ENCODE measurements at places on chromosomes 12 and 14. TPM values are rescaled to one million over a fixed set of nuclear protein-coding genes. Genes with fewer than 3 reads are reported as not detected.

- DNase-seq = no peak
Measured at GRCh38 chr14:22040781-22041125, 367.1 kb upstream of the OR4E1 start.

- peak; percentile 99 for DNase-seq
Measured at GRCh38 chr14:51396222-51396815, 156.3 kb downstream of the TMX1 start.

DNA sequence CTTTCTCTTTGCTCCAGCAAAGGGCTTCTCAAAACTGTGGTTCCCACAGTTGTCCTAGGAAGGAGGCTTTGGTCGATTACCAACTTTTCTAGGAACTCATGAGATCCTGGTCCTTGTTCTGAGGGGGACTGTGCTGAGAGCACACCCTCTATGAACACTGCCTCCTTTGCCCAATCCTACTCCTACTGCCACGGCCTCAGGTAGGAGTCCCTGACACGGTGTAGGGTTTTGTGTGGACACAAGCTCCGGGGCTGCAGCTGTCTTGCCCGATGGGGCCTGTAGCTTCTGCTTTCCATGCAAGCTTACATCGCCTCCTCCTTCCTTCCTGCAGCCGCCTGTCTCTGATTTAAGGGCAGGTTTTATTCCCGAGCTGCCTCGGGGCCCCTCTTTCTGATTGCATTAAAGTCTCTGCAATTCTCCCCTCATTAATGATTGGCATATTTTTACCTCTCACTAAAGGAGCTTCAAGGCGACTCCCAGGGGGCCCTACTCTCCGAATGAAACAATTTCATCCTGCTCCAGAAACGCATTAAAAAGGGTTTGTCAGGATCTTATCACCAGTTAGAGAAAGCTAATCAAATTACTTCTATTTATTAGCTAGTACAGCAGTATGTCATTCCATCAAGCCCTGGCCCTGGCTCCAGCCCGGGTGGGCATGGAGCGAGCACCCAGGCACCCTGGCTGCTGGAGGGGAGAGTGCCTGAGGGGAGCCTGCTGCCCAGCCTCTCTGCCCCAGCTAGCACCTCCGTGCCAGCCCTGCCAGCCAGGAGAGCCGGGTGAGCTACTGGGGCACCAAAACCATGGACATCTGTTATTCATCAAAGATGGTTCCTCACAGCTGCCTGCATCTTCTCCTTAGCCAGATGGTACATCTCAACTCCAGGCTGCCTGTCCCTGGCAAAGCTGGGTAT, 38.0 kb upstream of the ESRRB start:
- DNase-seq = no peak

GRCh38 chr12:13024531-13024916, 19.7 kb upstream of the FAM234B start:
- no peak for DNase-seq

TBX3 gene
- 2.4 TPM for total RNA-seq

CORO1C gene
- total RNA-seq = 131 TPM

DNAI7 gene
- 0.28 TPM for total RNA-seq

- DNase-seq = no peak
Measured at GRCh38 chr14:99175331-99176155, 96.5 kb downstream of the BCL11B start.

SERPINA10 gene
- total RNA-seq = not detected

GRCh38 chr12:49296034-49296835, 1.3 kb downstream of the PRPH start:
- peak; percentile 46 for DNase-seq

SELPLG gene
- total RNA-seq = 0.85 TPM

DNA sequence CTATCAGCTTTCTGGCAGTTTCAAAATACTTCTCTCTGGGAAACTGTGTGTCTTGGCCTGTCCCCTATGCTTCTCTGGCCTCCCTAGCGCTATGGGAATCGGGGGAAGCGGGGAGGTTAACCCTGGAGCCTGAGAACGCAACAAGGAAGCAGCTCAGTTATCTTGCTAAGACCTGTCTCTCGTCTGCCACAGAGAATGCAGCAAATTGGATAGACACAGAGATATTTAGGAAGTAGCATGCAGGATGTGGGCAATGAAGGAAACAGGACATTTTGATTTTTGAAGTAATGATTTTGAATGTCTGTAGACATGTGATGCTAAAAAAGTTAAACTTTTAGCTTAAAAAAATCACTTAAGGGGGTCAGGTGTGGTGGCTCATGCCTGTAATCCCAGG, 6.6 kb upstream of the CALCOCO1 start:
- no peak for DNase-seq

DNA sequence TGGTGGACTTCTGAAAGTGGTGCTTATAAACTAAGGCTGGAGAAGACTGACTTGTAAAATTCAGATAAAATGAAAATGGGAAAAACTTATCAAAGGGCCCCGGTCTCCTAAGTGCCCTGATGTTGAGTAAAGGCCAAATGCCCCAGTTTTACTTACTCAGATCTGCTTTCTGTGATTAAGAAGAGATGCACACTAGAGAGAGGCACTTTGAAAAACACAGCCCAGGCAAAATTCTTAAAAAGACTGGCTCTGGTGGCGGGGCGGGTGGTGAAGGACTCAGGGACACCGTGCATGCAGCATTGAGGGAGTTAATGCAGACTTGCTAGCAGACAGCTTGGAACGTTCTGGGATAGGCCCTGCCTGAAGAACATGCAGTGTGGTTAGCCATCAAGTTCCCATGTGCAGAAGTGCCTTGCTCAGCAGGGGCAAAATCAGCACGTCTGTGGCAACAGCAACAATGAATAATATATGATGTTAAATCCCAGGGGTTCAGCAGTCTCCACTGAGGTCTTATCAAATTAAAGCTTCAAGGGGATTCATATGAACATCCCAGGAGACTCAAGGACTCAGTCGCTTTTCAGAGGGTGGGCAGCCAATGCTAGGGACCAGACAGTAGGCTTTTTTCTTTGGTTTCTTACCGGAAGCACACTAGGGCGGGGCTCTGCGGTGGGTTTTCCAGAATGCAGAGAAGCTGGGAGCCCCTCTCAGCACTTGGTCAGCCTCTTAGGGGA, 105.0 kb downstream of the DAD1 start:
- no peak for DNase-seq

TAS2R43 gene
- total RNA-seq = 2.1 TPM

DNA sequence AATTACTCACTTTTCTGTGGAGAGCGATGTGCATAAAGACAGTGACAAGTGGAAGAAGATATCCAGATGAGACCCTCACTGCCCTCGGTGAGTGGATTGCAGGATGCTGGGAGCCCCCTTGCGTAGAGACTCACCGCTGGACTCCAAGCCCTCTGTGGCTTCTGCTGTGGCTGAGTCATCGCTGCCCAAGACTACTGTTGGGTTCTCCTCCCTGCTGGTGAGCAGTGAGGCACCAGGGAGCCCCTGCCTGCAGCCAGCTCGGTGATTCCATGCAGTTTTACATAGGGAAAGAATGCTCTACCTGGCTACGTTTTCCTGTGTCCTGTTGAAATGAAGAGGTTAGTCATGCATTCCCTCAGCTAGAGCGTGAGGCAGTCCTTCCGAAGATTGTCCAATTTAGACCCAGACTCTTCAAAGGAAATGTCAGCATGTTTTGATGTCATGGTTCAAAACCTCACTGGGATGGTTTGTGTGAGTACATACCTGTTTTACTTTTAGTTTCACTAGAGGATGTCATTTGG, 28.2 kb downstream of the TRAF3 start:
- no peak for DNase-seq

- no peak for DNase-seq
Measured at GRCh38 chr14:56487761-56488160, 91.8 kb upstream of the TMEM260 start.

GRCh38 chr14:25841226-25841625, 756.6 kb downstream of the NOVA1 start:
- DNase-seq = no peak

AICDA gene
- total RNA-seq = not detected

DNA sequence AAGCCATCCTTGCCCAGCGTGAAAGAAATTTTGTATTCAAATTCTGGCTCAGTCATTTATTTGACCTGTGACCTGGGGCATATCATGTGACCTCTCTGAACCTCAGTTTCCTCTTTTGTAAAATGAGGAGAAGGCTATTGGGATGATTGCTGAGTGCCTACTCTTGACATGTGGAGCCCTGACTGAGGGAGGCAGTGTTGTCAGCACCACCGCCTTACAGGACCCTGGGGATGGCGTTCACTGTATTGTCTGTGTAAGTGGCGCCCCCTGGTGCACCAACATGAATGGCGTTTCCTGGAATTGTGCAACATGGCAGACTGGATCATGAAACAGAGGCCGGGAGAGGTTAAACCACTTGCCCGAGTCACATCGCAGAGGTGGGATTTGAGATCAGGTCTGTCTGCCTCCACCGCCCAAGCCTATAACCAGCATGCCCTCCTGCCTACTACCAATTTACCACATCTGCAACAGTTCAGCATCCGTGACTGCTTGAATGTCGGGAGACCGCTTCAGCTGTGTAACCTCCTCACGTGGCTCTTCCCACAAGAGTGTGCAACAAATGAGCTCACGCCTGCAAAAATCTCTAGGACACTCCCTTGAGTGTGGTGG, 20.1 kb upstream of the CCDC63 start:
- peak; percentile 92 for DNase-seq

NGB gene
- not detected for total RNA-seq

GARIN6 gene
- not detected for total RNA-seq

DNA sequence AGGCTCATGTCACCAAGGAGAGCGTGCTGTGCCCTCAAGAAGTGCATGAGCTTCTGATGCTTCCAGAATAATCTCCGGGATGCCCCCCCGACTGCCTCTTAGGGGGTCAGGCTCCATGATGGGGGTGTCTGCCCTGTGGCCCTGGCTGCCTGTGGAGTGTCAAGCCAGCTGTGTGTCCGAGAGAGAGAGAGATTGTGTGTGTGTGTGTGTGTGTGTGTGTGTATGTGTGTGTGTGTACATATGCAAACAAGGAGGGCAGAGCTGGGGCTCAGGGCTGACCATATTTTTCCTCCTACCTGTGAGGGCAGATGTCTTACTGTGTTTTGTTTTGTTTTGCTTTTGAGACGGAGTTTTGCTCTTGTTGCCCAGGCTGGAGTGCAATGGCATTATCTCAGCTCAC, 5.6 kb upstream of the ALDH2 start:
- no peak for DNase-seq

DNA sequence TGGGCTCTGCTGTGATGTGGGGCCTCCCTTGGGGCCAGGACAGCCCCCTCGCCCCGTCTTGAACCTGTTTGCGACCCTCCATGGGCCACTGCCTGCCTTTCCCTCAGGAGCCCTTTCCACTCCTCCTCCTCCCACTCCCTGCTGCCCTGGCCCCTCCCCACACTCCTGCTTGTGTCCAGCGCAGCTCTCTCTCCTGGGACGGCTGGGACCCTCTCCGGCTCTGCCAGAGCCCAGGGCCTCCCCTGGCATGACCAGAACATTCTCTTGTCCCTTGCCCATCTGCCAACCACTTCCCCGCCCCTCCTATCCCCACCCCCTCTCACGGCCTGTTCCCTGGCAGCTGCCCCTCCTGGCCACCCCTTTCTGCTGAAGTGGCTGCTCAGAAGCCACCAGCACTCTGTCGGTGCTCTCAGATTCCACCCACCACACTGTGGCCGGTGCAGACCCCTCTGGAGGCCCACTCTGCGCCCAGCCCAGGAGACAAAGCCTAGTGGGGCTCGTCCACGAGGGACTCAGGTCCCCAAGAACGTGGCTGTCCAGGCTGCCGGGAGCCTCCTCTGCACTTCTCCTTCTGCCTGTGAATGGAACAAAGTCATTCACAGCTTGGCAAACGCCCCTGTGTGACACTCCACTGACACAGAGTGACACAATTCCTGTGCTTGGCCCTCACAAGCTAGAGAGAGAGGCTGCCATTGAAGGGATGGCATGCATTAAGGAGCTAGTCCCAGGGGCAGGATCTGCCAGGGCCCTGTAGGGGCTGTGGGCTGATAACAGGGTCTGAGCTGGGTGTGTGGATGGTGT, 1.4 kb downstream of the ASPG start:
- DNase-seq = no peak

DNA sequence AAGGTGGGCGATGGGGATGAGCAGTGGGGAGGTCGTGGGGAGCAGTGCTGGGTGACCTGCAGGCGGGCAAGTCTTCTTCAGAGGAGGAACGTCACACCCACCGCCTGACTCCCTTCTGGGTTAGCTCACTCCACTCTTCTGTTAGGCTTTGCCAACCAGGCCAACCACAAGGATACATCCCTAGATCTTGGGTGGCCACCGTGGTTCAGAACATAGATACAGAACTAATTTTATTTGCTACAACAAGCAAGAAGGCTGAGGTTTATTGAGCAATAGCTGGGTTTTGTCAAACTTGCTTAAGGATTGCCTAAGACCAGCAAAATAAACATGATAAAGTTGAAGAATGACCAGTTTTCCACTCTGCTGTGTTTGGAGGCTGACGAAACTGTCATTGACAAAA, 109.4 kb downstream of the DACT1 start:
- no peak for DNase-seq

DNA sequence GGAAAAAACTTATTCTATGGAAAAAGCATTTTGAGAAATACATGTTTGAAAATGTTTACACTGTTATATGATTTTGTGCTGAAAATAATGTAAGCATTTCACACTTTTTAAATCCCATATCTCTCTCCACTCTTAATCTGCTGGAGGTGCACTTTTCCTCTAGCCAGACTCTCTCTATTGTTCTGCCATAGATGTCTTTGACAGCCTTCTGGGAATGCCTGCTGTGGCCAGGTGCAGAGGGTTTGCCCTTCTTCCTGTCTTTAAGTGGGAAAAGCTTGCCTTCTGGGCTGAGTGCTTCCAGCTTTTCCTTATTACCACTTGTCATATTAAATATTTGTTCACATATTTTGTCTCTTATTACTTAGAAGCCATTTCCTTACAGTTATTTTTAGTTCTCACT, 60.1 kb upstream of the PPM1H start:
- DNase-seq = no peak

DNA sequence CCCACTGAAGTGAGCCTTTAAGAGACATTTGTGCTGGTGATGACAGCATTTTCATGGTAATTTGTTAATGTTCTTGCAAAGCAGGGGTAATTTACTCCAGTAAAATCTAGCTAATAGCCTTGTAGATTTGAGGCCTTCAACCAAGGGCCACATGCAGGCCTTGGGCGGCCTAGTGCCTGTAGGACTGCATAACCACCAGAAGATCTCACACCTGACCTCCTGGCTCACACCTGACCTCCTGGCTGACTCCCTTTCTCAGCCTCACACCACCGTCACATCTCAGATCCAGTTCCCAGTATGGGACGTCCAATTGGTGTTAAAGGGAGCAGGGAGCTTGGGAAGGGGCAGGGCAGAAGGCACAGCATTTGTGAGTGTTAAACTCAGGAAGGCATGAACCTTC, 26.9 kb downstream of the C12orf42 start:
- DNase-seq = no peak

M6PR gene
- 155 TPM for total RNA-seq

- no peak for DNase-seq
Measured at GRCh38 chr12:562634-563033, 100.6 kb downstream of the NINJ2 start.
